ENCODE measurements at places on chromosomes 7 and 10.

DNA sequence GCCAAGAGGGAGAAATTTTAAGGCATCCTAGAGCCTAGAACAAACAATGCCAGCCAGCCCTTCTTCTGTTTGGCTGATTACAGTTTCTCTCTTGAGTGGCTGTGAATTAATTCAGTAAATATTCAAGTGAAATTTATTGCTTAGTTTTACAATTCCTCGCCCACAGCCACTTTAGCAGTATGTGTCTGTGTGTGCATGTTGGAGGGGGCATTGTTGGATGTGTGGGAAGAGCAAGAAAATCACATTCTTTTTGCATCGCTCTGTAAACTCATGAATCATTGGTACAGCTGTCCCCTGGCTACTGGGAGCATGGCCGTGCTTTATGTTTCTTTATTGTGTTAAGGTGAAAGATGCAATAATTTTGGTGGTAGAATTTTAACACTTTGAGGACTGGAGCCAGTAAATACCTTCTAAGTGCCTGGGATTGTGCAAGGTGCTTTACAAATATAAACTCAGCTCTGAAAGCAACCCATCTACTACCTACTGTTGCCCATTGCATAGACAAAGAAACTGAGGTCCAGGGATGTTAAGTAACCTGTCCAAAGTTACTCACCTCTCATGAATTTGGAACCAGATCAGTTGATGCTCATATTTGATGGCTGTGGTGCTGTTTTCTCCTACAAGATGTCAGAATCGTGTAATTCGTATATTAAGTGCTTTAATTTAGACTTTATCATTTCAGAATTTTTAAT lies 89.9 kb upstream of the BTBD16 start:
- no peak for DNase-seq

GRCh38 chr7:49001610-49002033 lies 77.3 kb downstream of the CDC14C start:
- DNase-seq = no peak

DNA sequence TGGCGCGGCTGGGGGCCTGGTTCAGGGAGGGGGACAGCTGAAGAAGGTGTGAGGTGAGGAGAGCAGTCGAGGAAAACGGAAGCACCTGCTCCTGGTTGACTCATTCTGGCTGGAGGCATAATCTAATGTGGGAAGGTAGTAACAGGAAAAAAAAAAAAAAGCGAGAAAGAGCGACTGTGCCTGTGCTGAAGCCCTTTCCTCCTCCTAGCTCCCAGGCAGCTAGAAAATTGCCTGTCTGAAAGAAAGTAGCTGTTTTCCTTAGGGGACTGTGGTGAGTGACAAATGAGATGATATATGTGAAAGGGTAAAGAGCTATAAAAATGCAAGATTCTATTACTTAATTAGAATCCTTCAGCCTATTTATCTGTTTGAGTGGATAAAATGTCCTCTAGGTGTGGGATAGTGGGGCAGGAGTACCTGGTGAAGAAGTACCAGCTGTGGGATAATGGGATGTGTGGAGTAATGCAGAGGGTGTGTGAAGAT lies 4.9 kb upstream of the MEST start:
- no peak for DNase-seq

DNA sequence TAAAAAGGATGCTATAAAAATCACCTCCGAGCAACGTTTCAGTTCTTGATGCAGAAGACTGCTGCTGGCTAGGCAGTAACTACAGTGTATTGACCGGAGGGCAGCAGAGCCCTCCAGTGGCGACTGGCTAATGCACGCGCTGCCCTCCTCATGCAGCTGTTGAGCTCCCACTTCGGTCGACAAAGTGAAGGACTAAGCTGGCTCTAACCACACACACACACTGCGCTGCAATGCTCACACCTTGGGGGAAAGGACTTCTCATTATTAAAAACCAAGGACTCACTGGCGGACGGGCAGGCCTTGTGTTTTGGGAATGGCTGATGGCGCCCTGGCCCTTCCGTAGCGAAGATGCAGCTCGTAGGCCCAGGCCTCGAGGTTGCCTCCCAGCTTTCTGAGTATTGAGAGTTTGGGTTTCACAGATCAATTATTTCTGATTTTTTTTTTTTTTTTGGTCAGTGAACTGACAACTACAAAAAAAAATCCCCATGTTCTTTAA lies 120.9 kb upstream of the DIP2C start:
- DNase-seq = no peak

DNA sequence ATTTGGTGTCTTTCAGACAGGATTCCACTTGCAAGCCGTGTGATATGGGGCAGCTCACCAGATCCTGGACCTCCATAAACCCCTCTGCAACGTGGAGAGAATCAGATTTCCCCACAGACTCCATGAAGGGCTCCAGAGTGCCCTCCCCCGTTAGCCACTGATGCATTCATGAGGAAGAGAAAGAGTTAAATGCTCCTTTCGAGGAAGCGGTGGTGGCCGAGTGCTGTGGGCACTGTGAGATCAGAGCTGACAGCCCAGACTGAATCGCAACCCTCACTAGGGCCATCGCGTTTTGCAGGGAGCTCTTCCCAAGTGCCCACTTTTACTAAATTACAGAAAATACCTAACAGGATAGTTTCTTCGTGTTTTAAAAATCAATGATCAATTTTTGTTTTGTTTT lies 226.3 kb upstream of the ZNF32 start:
- DNase-seq = no peak

- no peak for DNase-seq
Measured at GRCh38 chr10:48214716-48215485, 59.6 kb downstream of the FRMPD2 start.

DNA sequence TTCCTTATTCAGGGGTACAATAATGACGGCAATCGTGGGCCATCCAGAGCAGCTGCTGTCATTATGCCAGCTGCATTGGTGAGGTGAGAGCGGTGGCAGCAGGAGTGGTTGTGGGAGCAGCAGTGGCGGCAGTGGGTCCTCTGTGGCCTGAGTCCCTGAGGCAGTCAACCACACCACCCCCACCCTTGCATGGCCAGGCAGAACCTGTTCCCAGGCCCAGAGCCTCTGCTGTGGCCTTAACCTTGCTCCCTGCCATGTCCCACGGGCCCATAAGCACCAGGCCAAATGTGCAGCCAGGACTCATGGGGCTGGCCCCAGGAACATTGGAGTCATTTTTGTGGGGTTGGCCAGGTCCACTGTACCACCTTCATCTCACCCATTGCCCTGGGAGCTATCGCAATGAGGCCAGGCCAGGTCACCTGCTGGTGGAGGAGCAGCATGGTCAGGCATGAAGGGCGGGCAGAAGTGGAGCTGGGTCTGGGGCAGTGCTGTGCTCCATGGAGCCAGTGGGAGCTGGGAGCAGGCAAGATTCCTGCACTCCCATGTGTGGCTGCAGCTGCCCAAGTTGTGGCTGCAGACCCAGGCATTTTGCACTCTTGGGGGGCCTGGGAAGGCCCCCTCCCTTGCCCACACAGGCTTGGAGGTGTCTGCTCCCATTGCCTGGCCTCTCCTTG lies 213.5 kb downstream of the GPR158 start:
- no peak for DNase-seq

DNA sequence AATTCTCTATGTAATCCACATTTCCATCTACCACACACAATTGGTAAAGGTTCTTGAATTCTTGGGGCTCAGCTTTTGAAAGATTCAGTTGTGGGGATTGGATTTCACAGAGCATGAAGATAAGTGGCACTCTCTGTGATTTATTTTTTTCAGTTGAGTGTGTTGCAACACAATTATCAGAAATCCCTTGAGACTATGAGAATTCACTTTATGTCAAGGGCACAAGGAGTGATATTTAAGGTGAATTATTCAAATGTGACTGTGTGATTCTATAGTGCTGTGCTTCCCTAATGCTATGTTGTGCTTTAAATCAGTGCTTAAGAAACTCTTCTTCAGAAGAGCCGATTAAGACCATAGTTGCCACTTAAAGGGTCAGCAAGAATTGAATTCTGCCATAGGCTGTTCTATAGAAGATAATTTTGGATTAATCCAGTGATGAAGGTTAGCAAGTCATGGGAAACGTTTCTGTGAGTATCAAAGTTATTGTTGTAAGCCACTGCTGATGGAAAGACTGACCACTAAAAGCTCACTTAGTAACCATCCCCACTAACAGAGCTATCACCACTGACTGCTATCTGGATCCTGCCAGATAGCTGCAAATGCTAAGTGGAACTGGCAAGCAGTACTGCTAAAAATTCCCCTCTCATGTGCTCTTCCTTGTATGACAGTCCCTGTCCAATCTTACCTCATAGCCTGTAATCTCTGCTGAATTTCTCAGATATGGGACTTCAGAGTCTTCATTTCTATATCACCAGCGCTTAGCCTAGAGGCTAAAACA lies 134.0 kb upstream of the SEMA3D start:
- DNase-seq = no peak

GRCh38 chr10:80856186-80856585 lies 318.5 kb downstream of the SH2D4B start:
- no peak for DNase-seq
